ENCODE measurements at places on chromosomes 7 and 10.

GRCh38 chr10:25768167-25768566 is 165.9 kb upstream of the MYO3A start:
- no peak for DNase-seq

- no peak for DNase-seq
Observed at GRCh38 chr7:44827567-44827966, 20.3 kb downstream of the H2AZ2 start.

DNA sequence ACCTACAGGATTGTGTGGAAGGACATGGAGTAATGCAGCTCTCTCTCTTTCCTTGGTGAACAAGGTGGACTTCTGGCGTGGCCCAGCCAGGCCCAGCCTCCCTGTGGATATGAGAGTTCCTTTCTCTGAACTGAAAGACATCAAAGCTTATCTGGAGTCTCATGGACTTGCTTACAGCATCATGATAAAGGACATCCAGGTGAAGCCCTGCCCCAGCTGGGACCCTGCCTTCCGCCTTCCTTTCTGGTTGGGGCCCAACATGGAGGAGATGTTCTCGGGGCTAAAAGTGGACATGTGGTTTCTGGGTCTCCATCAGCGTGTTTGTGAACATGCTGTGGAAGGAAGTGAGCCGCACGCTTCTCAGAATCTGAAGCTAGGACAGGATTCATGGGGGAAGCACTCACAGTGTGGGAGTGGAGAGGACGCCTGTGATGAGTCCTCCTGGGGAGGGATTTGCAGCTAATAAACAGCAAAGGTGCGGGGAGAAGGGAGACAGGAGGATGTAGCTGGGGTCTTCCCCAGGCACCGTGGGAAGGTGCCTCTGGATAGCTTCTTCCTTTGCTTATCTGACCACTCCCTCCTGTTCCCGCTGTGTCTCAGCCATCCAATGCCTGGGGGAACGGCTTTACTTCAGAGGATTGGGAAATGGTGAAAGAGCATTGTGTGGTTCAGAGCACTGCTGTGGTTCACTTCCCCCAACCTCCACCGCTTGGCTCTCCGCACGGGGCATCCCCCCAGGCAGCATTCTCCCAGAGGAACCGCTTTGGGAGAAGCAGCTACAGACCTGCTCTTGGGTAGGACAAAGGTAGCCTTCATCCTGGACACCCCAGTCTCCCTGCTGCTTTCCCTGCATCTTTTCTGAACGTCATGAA is 5.5 kb downstream of the CPA5 start:
- DNase-seq: no peak

- peak; percentile 14 for DNase-seq
Observed at GRCh38 chr10:84429926-84430520, 101.6 kb downstream of the CCSER2 start.

DNA sequence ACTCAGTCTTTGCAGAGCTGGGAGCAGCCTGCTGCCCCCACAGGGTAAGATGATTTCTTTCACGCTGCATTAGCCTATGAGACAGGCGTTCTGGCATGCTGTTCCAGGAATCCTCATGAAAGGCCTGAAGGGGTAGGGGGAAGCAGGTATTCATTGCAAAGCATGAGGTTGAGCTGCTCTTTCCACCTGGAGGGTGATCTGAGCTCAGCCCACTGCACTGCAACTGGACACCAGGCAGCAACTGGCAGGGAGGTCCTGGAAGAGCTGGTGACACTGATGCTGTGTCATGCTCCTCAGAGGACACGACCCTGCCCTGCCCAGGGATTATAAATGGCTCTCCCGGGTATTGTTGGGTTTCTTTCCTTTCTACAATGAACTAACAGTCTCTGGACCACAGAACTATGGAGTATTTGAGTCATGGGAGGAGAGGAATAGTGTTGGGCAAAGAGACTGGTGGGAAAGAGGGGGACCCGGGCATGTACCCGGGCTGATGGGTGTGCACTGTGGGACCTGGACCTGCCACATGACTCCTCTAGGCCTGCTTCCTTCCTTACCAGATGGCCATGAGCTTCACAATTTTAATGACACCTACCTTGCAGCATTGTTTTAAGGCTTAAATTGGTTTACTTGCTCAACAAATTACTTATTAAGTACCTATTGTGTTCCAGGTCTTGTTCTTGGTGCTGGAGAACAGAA is 24.3 kb downstream of the SLC25A28 start:
- DNase-seq: no peak

GRCh38 chr10:46518028-46518725 is 38.3 kb downstream of the GPRIN2 start:
- DNase-seq: no peak

GRCh38 chr7:150988230-150989226 is 2.3 kb upstream of the NOS3 start:
- DNase-seq: no peak

DNA sequence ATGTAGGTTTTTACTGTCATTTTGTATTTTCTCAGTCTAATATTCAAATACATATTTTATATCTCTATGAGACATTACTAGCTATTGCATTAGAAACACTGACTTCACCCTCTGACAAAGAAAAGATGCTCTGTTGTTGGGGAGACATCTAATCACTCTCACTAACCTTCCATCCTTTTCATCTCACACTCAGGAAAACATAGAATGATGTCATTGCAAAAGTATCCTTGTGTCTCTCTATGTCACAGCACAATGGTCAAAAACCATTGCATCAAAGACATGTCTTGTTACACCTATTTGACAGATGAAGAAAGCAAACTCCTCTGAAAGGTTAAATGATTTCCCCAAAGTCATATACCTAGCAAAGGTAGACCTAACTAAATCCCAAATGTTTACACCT is 231.3 kb upstream of the PTN start:
- no peak for DNase-seq

DNA sequence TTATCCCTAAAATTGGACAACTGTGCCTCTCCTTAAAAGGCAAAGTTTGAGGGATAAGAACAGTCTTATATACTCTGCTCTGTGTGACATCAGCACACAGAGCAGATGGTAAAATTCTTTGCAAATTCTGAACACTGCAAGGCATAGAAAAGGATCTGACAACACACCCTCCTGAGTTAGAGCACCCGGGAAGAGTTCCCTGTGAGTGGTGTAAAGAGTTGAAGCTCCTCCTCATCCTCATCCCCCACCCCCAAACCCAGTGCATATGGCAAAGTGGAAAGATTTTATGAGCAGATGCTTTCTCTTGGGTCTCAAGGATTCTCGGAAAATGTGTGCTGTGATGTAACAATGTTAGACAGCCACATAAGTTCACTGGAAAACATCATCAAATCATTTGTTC is 40.0 kb upstream of the DGKI start:
- no peak for DNase-seq

GRCh38 chr7:7157887-7158271 is 24.5 kb upstream of the C1GALT1 start:
- DNase-seq: no peak

DNA sequence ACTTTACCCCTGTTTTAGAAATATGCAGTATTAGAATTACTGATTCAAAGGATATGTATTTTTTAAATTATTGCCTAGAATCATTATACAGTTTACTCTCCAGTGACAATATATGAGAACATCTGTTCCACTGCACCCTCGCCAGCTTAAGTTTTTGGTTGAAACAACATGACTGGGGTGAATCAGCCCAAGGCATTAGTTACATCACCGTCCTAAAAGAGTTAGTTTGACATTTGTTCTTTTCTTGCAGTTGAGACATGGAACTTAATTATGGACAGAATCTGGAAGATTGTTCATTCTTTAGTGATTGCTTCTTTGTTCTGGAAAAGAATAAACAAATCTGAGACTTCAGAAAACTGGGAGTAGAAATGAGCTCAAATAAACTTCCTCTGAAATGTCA is 167.3 kb upstream of the DKK1 start:
- DNase-seq: no peak

DNA sequence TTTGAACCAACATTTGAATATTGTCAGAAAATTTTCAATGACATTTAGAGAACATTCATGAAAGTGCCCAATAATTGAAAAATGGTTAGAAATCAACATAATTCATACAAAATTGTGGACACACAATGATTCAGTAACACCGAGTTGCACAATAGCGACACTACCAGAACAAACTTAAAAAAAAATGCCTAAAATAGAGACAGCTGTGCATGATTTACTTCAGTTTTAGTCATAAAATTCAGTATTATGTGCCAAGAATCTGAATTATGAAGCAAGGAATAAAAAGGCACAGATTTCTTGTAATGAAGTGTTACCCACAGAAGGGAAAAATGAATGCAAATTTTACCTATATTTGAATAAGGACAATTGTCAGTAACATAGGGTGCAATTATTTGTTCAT is 396.0 kb downstream of the SEMA3D start:
- no peak for DNase-seq

DNA sequence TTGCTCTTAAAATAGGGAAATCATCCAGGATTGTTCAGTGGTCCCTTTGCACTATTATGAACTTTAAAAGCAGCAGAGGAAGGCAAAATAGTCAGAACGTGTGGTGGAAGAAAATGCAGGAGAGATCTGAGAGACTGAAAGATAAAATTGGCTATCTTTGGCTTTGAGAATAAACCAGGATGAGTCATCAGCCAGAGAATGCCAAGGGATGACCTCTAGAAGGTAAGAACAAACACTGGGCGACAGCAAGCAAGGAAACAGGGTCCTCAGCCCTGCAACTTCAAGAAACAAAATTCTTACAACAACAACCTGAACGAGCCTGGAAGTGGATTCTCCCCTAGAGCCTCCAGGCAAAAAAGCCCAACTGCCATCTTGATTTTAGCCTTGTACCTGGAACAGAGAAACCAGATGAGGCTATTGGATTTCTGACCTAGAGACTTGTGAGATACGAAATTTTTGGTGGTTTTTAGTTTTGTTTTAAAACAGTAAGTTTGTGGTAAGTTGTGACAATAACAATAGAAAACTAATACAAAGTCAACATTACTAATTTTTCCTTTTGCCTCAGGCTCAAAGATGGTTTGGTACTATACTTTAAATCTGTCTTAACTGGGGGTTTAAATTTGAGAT is 130.2 kb upstream of the CNTNAP2 start:
- no peak for DNase-seq

- DNase-seq: no peak
Observed at GRCh38 chr7:150831851-150832250, 20.5 kb upstream of the AOC1 start.
